Cardiac muscle cell (in vitro differentiated cells and primary cell): ENCODE measurements at places on chromosomes 12 and 14. TPM values are rescaled to one million over a fixed set of nuclear protein-coding genes. Genes with fewer than 3 reads are reported as not detected.

DNA sequence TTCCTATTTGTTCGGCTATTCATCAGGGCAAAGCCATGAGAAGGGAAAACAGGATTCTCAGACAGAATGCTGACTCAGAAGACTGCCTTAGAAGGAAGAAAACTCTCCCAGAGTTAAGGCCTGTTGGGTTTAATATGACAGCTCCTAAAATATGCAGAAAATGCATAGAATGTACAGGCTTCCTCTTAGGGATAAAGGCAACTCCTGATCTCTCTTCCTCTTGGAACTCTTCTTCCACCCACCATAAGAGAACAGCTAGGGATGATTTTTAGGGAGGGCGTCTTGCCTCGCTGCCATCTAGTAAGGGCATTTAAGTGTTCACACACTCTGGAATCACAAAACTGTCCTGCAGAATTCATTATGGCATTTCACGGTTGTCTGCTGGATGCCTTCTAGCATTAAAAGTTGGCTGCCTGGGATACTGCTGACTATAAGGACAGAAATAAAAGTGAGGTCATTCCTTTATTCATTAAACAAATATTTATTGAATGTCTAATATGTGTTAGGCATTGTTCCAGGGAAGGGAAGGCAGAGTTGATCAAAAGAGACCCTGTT is 73.7 kb downstream of the DCAF5 start:
- peak overlapping the region; percentile 79 for H3K27ac ChIP-seq
- peak; percentile 90 for DNase-seq
- peaks cover 33% of the 10 kb centered on the region for H3K36me3 ChIP-seq
- peaks cover 4% of the 10 kb centered on the region for H3K4me1 ChIP-seq
- no peaks in the 10 kb centered on the region for H3K27me3 ChIP-seq

DNA sequence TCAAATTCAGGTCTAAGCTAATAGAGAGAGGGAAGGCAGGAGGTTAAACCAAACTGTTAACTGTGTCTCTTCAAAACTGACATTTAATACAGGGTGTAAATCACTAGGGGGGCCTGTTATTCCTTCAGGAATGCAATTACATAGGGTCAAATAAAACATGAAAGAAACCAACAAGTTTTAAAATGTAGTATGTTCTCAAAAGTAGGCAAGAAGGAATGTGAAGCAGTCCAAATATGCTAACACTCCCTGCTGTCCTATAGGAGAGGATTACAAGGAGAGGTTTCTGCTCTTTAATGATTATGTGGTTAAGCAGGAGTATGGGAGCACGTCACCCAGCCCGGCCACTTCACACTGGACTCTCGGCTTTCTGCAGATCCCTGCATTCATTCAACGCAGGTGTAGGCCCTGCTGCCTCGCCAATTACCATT is 42.5 kb upstream of the BMP4 start:
- no peak overlapping the region for H3K4me3 ChIP-seq
- DNase-seq = peak; percentile 60
- peaks cover 7% of the 10 kb centered on the region for H3K4me1 ChIP-seq
- peak overlapping the region; percentile 53 for H3K27ac ChIP-seq
- H3K27me3 ChIP-seq = no peaks in the 10 kb centered on the region

DNA sequence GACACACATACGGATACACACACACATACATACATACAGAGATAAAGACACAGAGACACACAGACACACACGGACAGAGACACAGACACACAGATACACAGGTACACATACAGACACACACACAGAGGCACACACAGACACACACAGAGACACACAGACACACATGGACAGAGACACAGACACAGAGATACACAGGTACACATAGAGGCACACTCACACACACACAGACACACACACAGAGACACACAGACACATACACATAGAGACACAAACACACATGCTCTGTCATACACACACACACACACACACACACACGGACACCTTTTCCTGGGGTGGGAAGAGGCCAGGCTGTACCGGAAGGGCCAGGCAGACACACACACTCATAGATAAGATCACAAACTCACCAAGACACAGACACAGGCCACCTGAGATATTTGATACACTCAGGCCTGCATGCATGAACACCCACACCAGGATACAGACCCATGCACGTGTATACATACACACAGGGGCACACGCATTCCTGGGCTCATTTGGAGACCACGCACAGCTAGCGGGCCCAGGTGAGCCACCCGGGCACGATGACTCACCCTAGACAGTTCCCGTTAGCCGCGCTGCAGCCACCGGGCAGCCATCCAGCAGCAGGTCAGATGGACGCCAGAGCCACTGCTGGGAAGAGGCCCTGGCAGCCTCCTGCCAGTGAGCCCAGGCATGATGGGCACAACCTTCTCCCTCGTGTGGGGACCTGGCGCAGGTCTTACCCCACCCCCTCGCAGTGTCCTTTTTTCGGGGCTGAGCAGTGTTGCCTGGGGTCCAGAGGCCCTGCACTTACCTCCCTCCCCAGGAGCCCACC is 1.8 kb upstream of the AHNAK2 start:
- H3K36me3 ChIP-seq = no peaks in the 10 kb centered on the region
- H3K4me1 ChIP-seq = peaks cover 4% of the 10 kb centered on the region
- H3K4me3 ChIP-seq = no peak overlapping the region
- H3K27ac ChIP-seq = no peak overlapping the region
- peaks cover 38% of the 10 kb centered on the region for H3K27me3 ChIP-seq

DNA sequence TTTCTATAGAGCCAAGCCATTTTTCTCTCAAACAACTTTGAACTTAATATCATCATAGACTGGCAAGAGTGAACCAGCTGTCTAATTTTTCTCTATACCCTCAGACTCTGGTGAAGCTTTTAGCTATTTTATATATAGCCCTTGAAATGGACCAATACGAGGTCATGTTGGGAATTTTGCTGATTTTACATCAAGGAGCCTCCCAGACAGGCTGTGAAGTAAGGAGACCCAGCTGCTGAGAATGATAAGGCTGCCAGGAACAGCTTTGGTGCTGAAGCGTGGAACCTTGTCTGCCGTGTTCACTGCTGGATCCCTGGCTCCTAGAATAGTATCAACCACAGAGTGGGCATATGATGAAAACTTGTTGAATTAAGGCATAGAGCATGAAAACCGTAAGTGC is 326.2 kb upstream of the NAV3 start:
- peaks cover 8% of the 10 kb centered on the region for H3K27me3 ChIP-seq
- no peak overlapping the region for H3K27ac ChIP-seq
- H3K4me1 ChIP-seq = no peaks in the 10 kb centered on the region
- no peak overlapping the region for H3K4me3 ChIP-seq

DNA sequence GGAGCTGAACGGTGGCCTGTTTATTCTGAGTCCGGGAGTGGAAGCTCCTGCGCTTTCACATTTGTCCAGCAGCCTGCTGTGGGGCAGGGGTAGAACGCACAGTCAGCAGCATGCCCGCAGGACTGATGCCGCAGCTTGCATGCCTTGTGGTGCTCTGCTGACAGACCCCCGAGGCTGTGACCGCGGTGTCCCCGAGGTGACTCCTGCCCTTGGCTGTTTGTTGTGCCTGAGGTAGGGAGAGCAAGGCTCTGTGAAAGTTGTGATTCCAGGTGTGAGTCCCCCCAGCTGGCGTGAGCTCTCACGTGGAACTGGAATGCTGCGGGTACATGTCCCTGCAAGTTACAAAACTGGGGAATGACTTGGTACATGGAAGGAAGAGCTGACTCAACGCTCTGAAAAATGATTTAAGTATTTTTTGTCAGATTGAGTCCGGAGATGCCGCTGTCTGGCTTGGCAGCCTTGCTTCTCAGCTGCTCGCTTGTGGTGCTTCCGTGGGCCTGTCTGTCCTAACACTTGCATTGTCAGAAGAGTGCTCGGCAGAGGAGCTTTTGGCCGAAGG is 18.1 kb downstream of the MLXIP start:
- H3K4me3 ChIP-seq = no peak overlapping the region
- no peak overlapping the region for H3K27ac ChIP-seq
- H3K36me3 ChIP-seq = no peaks in the 10 kb centered on the region

GRCh38 chr14:93909429-93910128 is 17.6 kb upstream of the FAM181A start:
- H3K27ac ChIP-seq = no peak overlapping the region
- H3K4me3 ChIP-seq = no peak overlapping the region
- H3K27me3 ChIP-seq = no peaks in the 10 kb centered on the region
- H3K4me1 ChIP-seq = no peaks in the 10 kb centered on the region
- no peak for DNase-seq

GRCh38 chr14:29461506-29461905 is 466.1 kb downstream of the PRKD1 start:
- H3K36me3 ChIP-seq = no peaks in the 10 kb centered on the region
- peaks cover 11% of the 10 kb centered on the region for H3K4me1 ChIP-seq
- no peak overlapping the region for H3K4me3 ChIP-seq
- H3K27me3 ChIP-seq = no peaks in the 10 kb centered on the region
- DNase-seq = no peak

DNA sequence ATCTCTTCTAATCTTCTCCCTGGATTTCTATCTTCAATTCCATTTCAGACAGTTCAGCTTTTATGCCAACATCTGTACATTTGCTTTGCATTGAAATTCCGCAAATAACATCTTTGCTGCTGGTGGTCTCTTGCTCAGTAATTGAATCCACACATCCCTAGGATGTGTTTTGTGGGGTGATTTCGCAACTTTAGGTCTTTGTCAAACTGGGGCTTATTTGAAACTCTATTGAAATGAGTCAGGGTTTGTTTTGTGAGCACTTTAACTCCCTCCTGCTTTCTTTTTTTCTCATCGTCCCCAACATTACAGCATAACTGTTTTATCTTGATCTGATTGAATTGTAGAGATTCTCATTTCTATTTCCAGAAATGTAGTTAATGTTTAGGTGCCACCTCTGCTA is 404.3 kb downstream of the NPAS3 start:
- no peak overlapping the region for H3K27ac ChIP-seq
- H3K4me1 ChIP-seq = no peaks in the 10 kb centered on the region
- DNase-seq = no peak
- H3K4me3 ChIP-seq = no peak overlapping the region

GRCh38 chr14:70130482-70130881 is 58.3 kb downstream of the SLC8A3 start:
- DNase-seq = no peak
- no peaks in the 10 kb centered on the region for H3K4me1 ChIP-seq

- H3K27me3 ChIP-seq = no peaks in the 10 kb centered on the region
- no peaks in the 10 kb centered on the region for H3K36me3 ChIP-seq
- H3K4me3 ChIP-seq = peak overlapping the region; percentile 75
- no peak overlapping the region for H3K27ac ChIP-seq
- peaks cover 14% of the 10 kb centered on the region for H3K4me1 ChIP-seq
These were observed 1.2 kb downstream of the FUT8 start for GRCh38 chr14:65413739-65414045.

DNA sequence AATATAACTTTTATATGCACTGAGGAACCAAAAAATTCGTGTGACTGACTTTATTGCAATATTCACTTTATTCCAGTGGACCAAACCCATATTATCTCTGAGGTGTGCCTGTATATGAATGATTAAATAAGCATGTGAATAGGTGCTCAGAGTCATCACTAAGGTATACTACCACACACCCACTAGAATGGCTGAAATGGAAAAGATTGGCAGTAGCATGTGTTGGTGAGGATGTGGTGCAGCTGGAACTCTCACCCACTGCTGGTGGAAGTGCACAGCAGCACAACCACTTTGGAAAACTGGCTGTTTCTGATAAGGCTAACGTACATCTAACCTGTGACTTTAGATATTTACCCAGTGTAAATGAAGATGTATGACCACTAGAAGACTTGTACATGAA is 36.8 kb downstream of the GOLGA5 start:
- H3K27ac ChIP-seq = no peak overlapping the region
- peaks cover 43% of the 10 kb centered on the region for H3K36me3 ChIP-seq
- H3K27me3 ChIP-seq = no peaks in the 10 kb centered on the region
- DNase-seq = no peak
- no peak overlapping the region for H3K4me3 ChIP-seq

GRCh38 chr12:4420138-4420670 is 25.4 kb downstream of the FGF6 start:
- H3K4me1 ChIP-seq = peaks cover 15% of the 10 kb centered on the region
- no peaks in the 10 kb centered on the region for H3K27me3 ChIP-seq
- H3K36me3 ChIP-seq = no peaks in the 10 kb centered on the region
- no peak for DNase-seq
- H3K27ac ChIP-seq = no peak overlapping the region

- DNase-seq = peak; percentile 54
- no peaks in the 10 kb centered on the region for H3K4me1 ChIP-seq
- no peak overlapping the region for H3K4me3 ChIP-seq
- H3K36me3 ChIP-seq = no peaks in the 10 kb centered on the region
- H3K27me3 ChIP-seq = no peaks in the 10 kb centered on the region
These were observed 453.7 kb upstream of the RGS6 start for GRCh38 chr14:71478542-71478941.

- no peak for DNase-seq
- H3K27ac ChIP-seq = no peak overlapping the region
- no peaks in the 10 kb centered on the region for H3K4me1 ChIP-seq
- H3K36me3 ChIP-seq = no peaks in the 10 kb centered on the region
These were observed 34.7 kb upstream of the FZD10 start for GRCh38 chr12:130127532-130127911.

DNA sequence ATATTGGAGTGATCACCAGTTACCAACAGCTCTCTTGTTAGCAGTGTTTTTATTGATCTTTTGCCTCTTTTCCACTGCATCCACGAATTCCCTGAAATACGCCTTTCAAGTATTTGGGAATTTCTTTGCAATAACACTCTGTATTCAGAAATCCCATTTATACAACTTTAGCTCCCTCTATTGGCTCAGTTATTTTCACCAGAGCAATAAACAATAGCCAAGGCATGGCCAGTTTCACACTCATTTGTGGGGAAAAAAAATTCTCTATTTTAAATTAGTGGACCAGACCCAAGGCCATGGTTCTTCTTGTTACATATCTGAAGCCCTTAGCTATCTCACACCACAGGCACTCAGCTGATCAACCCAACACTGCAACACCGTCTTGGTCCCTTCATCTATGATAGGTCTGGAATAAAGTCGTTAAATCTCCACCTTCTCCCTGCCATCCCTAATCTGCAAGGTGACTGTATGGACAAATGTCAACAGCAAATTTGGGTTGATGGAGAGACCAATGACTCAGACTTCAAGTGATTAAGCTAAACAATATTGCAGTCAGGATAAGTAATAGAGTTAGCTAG is 92.4 kb upstream of the TMEM260 start:
- no peak overlapping the region for H3K27ac ChIP-seq
- DNase-seq = no peak

GRCh38 chr12:84070292-84070691 is 842.3 kb downstream of the SLC6A15 start:
- no peaks in the 10 kb centered on the region for H3K36me3 ChIP-seq
- DNase-seq = peak; percentile 81
- H3K4me3 ChIP-seq = no peak overlapping the region
- no peaks in the 10 kb centered on the region for H3K27me3 ChIP-seq

- DNase-seq = no peak
- H3K4me1 ChIP-seq = no peaks in the 10 kb centered on the region
- H3K27me3 ChIP-seq = no peaks in the 10 kb centered on the region
- H3K27ac ChIP-seq = no peak overlapping the region
- H3K4me3 ChIP-seq = no peak overlapping the region
These were observed 617.6 kb downstream of the TRHDE start for GRCh38 chr12:72889791-72890190.

GRCh38 chr12:75720812-75721641 is 209.6 kb upstream of the KRR1 start:
- no peaks in the 10 kb centered on the region for H3K36me3 ChIP-seq
- H3K27me3 ChIP-seq = no peaks in the 10 kb centered on the region
- peaks cover 34% of the 10 kb centered on the region for H3K4me1 ChIP-seq
- peak; percentile 41 for DNase-seq
- peak overlapping the region; percentile 25 for H3K27ac ChIP-seq

Gene NYNRIN
- 37.2 and 56.2 TPM in 2 replicates for total RNA-seq

Gene ANKS1B
- 1.8 and 6.7 TPM in 2 replicates for total RNA-seq

Gene LRRC10
- 33.5 and 44.0 TPM in 2 replicates for total RNA-seq

Gene RHOJ
- 0.18 TPM in 1 of 2 replicates, not detected in the other for total RNA-seq

Gene SNW1
- total RNA-seq = 50.9 and 66.7 TPM in 2 replicates

Gene KRT85
- total RNA-seq = 0.12 TPM in 1 of 2 replicates, not detected in the other

Gene IQSEC3
- 0.21 and 2.7 TPM in 2 replicates for total RNA-seq

Gene L2HGDH
- total RNA-seq = 13.8 and 14.4 TPM in 2 replicates

Gene APOLD1
- 2.6 and 14.2 TPM in 2 replicates for total RNA-seq

Gene MIS18BP1
- 6.2 and 34.8 TPM in 2 replicates for total RNA-seq
